SIG-M5 (cell line): ENCODE measurements at places on chromosomes 4 and X.

GRCh38 chr4:79445371-79445781 is 37.3 kb upstream of the GK2 start:
- no peak for DNase-seq

DNA sequence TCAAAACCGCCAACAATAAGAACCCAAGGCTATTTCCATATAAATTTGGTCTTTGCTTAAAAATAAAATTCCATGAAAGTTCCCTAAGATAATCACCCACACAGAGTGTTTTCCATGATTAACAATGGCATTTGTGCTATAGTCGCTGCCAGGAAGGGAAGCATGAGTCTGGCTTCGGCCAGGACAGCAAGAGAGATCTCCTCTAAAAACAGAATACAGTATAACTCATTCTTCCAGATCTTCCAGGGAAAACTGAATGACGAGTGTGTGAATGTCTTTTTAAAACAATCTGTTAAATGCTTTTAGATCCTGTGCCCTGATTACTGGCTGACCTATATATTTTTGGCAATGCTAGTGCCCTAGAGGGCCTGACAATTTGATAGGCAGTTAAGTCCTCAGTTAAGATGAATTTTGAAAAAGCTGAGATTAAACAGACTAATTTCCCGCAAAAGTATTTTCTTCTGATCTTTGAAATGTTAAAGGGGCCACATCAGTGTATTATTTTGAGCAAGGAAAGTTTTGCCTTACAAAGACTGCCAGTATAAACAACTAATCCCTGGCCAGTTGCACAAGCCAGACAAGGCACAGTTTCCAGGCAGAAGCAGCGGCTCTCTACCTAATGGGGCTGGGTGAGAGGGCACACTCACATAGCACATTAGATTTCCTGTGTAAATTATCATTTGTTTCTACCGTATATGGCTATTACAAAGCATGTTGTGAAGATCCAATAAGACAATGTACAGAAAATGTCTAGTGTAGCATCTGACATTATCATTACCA is 127.3 kb downstream of the DCHS2 start:
- no peak for DNase-seq

GRCh38 chrX:133677123-133678063 is 262.1 kb upstream of the GPC4 start:
- DNase-seq = no peak

DNA sequence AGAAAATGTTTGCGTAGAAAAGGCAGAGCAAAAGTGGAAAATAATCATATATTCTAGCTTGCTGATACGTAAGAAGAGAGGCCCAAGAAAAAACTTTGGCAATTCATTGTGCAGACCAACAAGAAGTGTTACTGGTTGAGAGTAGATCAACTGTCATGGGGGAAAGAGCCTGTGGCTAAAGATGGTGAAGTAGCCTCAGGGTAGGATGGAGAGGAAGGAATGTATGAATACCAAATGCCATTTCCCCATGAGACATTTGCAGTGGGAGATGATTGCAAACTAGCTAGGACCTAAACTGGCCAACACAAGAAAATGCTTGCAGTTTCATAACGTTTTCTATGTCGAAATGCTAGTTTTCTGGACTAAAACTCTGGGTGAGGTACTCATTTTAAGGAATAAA is 47.7 kb upstream of the ADGRL3 start:
- no peak for DNase-seq

DNA sequence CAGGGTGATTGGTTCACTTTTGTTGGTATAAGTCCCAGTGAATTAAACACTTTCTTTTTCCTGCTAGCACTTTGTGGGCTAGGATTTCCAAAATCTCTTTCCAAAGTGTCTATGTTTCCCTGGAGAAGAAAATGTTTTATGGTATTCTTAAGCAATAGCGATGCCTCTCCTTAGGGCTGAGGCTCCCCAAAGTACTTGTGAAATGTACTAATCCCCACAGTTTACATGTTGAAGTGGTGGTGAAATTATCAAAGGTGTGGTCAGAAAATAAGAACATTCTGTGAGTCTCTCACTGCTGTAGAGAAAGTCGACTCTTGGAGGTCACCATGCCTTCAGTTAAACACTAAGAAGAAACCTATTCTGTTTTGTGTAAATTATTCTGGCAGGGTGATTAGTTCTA is 51.5 kb upstream of the AMELX start:
- no peak for DNase-seq

GRCh38 chr4:146368209-146368608 is 153.5 kb downstream of the SLC10A7 start:
- DNase-seq = no peak

GRCh38 chr4:159045321-159045720 is 57.6 kb upstream of the RAPGEF2 start:
- DNase-seq = no peak

GRCh38 chr4:124783847-124784246 is 71.3 kb upstream of the ANKRD50 start:
- no peak for DNase-seq
